NCI-H1694 treated with DMSO at 0.1 percent for 48 hours (cell line): ENCODE measurements at places on chromosomes 6 and 20.

DNA sequence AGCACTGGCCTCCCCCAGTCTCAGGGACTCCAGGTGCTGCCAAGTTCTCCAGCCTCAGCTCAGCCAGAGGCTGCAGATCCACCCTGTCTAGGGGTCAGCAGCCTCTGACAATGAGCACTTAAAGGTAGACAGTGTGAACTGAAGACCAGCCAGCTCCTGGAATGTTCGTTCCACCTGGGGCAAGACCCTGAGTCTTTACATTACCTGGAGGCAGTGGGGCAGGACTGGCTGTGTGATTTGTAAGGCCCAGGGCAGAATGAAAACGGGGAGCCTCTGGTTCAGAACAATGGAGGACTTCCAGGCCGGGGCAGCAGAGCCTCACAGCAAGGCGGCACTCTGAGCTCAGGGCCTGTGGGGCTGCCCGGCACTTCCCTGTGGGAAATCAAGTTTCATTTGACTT is 65.0 kb downstream of the CTCFL start:
- no peak for DNase-seq

GRCh38 chr20:36653456-36653855 is 7.5 kb upstream of the SLA2 start:
- no peak for DNase-seq

DNA sequence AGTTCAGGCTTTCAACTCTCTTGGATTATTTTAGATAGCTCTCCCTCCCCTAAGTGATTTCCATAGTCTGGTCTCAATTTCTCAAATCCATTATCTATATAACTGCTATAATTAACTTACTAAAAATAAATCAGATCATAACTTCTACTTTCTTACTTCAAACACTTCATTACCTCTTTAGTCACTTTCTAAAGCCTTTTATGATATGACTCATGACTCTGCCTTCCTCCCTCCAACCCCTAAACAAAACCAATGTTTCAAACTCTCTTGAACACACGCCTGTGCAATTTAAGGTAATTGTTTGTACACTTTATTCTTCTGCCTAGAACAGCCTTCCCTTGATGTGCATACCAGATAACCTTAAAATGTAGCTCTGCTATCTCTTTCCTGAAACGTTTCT is 100.5 kb downstream of the LMBRD1 start:
- no peak for DNase-seq

GRCh38 chr20:48006036-48006833 is 221.0 kb upstream of the SULF2 start:
- DNase-seq = no peak

GRCh38 chr6:136408204-136408603 is 118.6 kb upstream of the BCLAF1 start:
- DNase-seq = no peak

DNA sequence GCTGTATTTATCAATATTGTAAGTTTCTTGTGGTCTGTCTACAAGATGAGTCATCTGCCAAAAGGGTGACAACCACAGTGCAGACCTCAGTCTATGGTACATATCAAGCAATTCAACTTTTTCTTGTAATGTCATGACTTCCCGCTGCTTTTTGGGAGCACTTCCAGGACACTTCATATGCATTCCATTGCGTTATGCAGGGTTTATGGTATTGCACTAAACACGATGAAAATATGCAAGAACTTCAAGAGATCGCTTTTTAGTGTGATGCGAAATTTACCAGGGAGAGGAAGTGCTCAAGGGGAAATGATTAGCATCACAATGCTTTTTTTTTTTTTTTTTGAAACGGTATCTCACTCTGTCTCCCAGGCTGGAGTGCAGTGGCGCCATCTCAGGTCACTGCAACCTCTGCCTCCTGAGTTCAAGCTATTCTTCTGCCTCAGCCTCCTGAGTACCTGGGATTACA is 166.5 kb downstream of the TFAP2A start:
- no peak for DNase-seq

GRCh38 chr6:32216998-32217397 is 6.9 kb downstream of the NOTCH4 start:
- DNase-seq = no peak

- DNase-seq = no peak
Measured at GRCh38 chr6:149340200-149340599, 22.7 kb downstream of the TAB2 start.

GRCh38 chr6:111254004-111254778 is 166.9 kb downstream of the SLC16A10 start:
- DNase-seq = no peak

GRCh38 chr20:8242827-8243724 is 111.0 kb downstream of the PLCB1 start:
- no peak for DNase-seq

DNA sequence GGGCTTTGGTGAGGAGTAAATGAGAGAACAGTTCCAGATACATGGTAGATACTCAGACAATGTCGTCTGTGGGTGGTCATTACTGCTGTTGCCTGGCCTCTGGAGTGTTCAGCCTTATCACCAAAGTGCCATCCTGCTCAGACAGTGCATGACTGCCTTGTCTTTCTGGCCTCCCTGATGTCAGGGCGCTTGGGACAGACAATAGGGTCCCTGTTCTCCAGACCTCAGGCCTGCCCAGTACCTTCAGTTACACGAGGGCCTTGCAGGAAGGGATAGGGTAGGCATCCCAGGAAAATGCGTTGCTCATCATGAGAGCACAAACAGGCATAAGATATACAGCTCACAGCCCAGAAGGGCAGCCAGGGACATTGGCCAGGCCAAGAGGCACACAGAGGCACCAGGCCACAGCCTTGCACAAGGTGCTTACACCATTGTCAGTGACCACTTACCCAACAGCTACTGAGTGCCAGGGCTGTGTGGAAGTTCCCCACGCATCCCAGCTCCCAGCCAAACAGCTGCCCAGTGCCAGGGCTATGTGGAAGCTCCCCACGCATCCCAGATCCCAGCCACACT is 27.4 kb downstream of the BPIFB1 start:
- DNase-seq = no peak

GRCh38 chr20:21601799-21602198 is 87.9 kb upstream of the NKX2-2 start:
- DNase-seq = no peak

DNA sequence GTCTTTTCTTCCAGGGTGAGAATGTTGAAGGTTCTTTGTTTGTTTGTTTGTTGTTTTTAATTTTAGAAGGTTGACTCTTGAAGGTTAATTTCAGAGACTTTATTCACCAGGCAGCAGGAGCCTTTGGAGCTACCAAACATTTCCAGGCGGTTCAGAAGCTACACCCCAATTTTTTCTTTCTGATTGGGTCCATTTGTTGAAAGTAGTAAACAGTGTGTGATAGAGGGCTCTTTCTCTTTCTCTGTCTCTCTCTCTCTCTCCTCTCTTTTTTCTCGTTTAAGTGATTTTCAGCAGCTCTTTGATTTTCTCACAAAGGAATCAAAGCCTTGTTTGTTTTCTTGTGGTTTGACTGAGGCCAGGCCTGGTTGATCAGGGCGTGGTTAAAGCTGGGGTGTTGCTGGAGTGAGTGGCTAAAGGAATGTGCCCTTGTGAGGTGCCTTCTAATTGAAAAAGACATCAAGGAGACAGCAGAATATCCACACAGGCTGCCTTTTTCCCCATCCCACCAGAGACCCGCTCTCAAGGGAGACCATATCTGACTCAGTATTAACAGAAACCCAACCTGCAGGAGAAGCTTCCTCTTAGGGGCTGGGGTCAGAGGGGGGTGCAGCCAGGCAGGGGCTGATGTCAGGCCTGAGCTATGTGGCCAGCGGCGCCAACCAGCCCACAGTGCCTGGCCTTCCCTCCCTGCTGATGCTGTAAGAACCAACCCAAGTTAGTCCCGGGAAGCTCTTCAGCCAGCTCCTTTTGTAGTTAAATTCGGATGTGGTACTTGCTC is 40.4 kb upstream of the NAA20 start:
- no peak for DNase-seq

DNA sequence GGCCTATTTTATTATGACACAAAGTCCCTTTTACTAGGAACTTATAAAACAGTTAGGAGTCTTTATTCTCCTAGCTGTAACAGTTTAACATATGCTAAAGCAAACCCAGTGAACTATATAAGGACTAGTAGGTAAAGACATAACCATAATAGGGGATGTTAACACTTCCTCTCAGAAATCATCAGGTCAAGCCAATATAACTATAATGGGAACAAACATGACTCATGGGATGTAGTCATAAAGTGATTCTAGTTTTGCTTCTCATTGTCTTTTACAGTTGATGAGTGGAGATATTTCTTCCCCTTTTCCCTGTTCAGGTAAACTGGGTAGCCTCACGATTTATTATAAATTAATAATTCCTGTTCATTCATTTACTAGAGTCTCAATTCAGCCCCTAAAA is 9.7 kb downstream of the PTCHD4 start:
- no peak for DNase-seq

DNA sequence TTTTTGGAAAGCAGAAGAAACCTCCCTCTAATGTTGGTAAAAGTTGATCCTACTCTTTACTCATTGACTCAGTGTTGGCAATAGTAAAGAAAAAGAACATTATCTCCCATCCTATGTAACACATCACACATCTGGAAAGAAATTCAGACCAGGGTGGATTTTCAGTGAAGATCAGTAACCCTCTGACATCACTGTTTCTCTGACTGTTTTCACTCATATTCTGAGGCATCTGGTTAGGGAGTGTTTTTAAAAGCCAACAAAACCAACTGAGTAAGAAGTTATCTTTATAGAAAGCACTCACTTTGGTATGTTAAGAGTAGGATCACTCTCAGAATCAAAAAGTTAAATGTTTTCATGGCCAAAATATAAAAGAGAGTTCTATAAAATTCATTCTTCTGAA is 143.6 kb downstream of the DST start:
- no peak for DNase-seq

DNA sequence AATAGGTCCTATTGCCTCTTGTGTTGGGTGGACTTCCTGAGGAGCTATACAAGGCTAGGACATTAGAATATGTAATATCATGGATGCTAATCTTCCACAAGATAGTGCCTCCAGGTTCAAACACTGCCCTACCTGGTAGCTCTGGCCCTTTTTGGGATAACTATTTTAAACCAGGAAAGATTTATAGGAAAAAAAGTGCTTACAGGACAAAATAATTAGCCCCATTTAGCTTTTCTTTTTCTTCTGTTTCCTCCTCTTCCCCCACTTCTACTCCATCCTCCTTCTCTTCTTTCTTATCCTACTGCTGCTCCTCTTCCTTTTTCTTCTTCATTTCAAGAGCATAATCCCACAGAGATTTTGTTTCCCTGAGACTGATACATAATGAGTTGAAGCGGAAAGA is 967.4 kb downstream of the PHF3 start:
- no peak for DNase-seq

GRCh38 chr6:28408076-28408802 is 8.7 kb upstream of the ZSCAN12 start:
- no peak for DNase-seq

- no peak for DNase-seq
Measured at GRCh38 chr6:69887026-69887425, 20.7 kb downstream of the COL19A1 start.

- no peak for DNase-seq
Measured at GRCh38 chr6:79731471-79731870, 100.3 kb downstream of the SH3BGRL2 start.

DNA sequence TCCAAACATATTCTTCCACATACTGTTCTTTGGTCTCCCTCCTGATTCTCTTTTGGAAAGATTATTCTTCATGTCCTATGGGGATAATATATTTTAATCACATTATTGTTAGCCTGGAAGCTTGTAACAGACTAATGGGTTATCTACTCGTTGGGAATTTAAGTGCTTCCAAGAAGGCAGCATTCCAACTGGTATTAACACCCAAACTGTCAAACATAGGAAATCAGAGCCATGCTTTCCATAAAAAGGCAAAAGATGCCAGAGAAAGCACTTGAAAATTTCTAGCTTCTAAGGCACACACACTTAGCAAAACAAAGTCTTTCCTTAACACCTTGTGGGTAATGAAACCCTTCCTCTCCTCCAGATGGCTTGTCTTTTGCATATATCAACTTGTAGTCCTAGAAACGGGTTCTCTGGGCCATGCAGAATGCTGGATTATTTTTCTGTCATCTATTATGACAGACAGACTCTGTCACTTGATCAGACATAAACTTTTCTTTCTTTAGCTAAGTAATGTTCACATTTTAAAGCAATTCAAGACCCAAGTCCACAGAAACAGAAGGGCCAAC is 41.5 kb downstream of the B4GALT5 start:
- DNase-seq = no peak

GRCh38 chr6:167113047-167113754 is 9.7 kb upstream of the CCR6 start:
- DNase-seq = no peak

DNA sequence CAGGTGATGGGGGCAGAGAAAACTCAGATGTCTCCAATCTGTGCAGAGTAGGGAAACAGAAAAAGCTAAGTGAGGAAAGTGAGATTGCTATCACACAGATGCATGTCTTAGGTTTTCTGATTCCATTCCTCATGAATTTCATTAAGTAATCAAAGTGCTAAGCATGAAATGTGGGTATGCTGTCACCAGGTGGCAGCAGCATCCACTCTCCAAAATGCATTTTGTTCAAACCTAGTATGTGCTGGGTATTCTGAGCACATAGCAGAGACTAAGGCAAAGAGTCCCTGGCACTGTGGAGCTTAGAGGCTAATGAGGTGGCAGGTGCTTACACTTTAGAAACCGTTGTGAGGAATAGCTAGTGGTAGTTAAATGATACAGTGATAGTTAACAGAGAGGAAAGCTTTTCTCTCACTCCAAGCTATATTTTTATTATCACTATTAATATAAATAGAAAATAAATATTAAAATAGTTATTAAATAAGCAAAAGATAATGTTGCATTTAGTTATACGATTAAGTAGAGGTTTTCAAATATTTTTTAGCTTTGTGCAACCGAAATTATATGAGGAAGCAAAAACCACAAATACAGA is 179.5 kb downstream of the CDH26 start:
- DNase-seq = no peak

DNA sequence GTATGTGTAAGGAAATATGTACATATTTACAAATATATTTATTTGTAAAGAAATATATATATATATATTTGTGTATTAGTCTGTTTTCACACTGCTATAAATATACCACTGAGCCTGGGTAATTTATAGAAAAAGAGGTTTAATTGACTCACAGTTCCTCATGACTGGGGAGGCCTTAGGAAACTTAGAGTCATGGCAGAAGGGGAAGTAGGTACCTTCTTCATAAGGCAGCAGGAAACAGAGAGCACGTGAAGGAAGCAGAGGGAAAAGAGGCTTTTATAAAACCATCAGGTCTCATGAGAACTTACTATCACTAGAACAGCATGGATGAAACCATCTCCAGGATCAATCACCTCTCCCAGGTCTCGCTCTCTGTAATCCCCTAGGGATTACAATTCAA is 644.5 kb upstream of the HS3ST5 start:
- DNase-seq = no peak

DNA sequence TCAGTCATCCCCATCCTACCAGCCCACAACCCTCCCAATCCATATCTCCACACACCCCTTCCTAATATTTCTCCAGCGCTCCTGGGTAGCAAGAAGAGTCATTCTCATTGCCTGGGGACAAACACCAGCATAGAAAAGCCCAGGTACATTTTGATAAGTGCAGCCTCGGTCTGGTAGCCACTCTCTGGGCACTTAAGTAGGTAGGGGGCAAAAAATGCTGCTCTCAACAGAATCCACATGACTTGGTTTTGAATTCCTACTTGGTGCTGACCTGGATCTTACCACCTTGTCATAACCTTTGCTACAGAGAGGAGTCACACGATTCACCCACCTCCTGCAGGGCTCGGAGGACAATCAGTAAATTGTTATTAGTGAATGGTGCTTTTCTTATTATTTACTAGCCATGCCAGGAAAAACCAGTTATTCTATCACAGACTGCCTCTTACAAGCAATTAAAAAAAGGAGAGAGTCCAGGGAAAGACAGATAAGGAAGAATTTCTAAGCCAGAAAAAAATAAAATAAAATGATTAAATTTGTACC is 249.1 kb downstream of the LY86 start:
- DNase-seq = no peak

GRCh38 chr6:144678844-144679243 is 393.7 kb downstream of the UTRN start:
- no peak for DNase-seq
